Suppressor macrophage treated with lipopolysaccharide for 1 hour (primary cell): ENCODE measurements at places on chromosomes 7 and 10.
A peak's percentile ranks its signal among the peaks of the same experiment; 100 is the strongest.

DNA sequence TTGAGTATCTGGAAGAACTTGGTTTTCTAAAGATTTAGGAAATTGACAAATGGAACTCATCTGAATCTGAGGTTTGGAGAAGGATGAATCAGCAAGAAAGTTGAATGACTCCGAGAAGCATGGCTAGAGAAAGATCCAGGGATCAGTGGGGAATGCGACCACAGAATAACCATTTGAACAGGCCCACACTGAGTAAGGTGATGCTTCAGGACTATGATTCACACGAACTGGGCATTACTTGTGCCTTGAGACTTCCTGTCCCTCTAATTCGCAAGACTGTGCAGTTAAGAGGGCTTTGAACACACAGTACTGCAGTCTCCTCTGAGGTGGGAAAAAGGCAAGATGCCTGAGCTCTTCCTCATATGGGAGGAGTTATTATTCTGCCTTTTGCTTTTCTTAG lies 395.5 kb upstream of the POM121L12 start:
- DNase-seq: no peak

DNA sequence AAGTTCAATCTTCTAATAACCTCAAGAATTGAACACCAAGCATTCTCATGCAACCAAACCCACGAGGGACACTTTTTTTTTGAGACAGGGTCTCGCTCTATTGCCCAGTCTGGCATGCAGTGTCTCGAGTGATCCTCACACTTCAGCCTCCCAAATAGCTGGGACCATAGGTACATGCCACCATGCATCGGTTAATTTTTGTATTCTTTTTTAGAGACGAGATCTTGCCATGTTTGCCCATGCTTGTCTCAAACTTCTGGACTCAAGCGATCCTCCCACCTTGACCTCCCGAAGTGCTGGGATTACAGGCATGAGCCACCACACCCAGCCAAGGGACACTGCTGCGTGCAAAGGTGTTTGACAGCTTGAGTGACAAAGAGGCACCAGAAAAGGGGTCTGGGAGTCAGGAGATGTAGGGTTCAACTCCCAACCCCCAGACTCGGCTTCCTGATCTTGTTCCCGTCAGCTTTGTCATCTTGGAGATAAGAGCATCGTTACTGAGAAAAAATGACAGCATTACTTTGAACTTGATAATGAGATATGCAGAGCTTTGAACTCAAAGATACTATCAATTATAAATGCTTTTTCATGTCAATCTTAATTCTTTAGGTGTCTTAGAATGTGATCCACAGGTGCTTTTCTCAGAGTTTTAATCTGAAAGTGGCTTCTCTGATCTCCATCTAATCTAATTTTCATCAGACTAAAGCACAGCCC lies 1.6 kb upstream of the CYTH3 start:
- DNase-seq: no peak

GRCh38 chr7:64945503-64946175 lies 42.6 kb downstream of the ZNF273 start:
- no peak for DNase-seq

DNA sequence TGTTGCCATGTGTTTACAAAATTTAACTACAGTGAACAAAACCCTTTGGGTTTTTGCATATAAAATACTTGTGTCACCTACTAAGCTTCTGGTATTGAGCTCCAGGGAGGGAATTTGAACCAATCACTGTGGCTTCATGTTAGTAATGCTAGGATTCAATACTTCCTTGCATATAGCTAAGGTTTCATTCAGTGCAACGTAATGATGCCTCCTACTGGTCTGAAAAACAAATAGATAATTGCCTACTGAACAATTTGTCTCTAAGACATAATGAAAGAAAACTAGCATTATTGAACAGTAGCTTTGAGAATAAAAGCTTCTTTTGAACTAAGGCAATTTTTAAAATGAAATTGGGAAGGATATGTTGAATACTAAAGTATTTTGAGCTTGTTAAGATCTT lies 244.4 kb downstream of the ZWINT start:
- DNase-seq: no peak

DNA sequence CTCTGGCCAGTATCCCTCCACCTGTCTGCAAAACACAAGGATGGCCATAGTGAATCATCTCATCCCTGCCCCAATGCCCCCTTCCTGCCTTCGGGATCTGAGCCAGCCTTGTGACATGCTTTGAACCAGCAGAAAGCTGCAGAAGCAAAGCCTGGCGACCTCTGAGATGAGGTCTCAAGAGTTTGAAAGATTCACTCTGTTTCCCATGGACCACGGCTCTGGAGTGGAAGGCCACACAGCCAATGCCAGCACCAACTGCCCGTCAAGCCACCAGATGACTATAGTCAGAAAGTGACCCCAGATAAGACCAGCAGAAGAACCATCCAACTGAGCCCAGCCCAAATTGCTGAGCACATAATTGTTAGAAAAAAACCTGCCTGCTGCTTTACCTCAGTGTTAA lies 193.9 kb upstream of the PPP2R2D start:
- DNase-seq: no peak

- peak; percentile 78 for DNase-seq
These were observed at the start of gene GIGYF1 for GRCh38 chr7:100694098-100694745. GIGYF1 (minus strand) TSS chr7:100694250; CDS start chr7:100688238, 6,012 bp downstream.

GRCh38 chr7:151793531-151793951 lies 83.4 kb downstream of the PRKAG2 start:
- peak; percentile 96 for DNase-seq

- DNase-seq: no peak
These were observed 3.7 kb upstream of the GDF10 start for GRCh38 chr10:47296156-47296894.

DNA sequence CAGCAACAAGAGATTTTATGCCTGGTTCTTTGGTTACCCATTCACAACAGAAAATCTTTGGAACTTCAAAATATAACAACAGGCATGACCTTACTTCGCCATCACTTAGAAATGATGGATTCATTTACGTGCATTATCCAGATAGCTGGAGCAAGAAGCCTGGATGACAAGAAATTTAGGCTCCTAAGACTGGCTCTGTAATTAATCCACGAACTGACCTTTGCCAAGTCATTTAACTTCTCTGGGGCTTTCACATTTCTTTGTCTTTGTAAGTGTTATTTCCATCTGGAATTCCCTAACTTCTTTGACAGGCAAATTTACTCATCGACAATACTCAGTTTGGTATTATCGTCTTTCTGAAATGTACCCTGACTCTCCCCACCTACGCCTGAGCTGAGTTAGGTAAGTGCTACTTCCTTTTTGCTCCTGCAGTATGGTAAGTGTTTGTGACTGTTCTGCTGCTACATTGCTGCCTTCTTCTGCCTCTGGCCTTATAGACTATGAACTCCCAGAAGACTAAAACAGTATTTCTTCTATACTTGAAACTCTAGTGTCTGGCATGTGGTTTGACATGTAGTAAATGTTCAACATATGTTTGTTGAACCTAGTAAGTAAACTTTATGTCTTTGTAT lies 5.5 kb upstream of the MDFIC start:
- peak; percentile 82 for DNase-seq

- no peak for DNase-seq
These were observed 21.4 kb upstream of the SMC3 start for GRCh38 chr10:110546077-110546476.

- DNase-seq: peak; percentile 60
These were observed 3.0 kb downstream of the SMARCD3 start for GRCh38 chr7:151245360-151246101.

GRCh38 chr7:1693991-1694524 lies 24.0 kb downstream of the ELFN1 start:
- no peak for DNase-seq

DNA sequence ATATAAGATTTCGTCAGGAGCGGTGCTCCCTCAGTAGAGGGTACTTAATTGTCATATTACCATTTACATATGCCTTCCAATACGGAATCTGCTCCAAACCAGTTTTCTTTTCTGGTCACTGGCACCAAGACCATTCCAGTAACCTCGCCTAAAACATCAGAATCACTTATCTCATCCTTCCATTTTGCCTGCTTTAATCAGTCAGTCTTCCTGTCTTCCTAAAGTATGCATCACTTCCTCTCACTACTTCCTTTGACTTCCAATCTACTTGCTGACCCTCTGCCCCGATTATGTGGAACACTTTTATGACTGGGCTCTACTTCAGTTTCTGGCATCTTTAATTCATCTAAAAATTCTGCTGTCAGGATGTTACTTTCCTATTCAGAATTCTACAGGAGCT lies 33.5 kb downstream of the CUL2 start:
- no peak for DNase-seq

DNA sequence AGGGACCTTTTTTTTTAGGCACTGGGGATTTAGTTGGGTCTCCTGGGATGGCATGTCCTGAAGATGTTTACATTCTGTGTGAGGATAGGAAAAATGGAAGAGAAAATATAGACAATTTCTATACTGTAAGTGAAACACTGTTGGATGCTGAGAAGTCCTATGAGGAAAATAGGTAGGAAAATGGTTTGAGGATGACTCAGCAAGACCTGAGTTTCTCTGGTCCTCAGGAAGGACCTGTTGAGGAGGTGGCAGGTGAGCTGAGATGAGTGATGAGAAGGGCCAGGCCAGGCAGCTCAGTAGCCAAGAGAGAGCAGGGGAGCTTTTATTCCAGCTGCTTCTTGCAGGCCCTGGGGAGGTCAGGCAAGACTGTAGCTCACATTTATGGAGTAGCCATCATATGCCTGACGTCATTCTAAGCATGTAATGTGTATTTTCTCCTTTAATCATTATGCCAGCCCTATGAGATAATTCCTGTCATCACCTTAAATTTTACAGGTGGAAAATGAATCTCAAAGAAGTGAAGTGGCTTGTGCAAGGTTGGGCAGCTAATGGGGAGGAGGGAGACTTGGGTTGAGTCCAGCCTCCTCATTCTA lies 19.1 kb upstream of the LRRC18 start:
- DNase-seq: no peak

- no peak for DNase-seq
These were observed 6.0 kb downstream of the CPXM2 start for GRCh38 chr10:123885406-123886170.

- DNase-seq: no peak
These were observed 464.4 kb downstream of the PTPRN2 start for GRCh38 chr7:158123214-158123613.

DNA sequence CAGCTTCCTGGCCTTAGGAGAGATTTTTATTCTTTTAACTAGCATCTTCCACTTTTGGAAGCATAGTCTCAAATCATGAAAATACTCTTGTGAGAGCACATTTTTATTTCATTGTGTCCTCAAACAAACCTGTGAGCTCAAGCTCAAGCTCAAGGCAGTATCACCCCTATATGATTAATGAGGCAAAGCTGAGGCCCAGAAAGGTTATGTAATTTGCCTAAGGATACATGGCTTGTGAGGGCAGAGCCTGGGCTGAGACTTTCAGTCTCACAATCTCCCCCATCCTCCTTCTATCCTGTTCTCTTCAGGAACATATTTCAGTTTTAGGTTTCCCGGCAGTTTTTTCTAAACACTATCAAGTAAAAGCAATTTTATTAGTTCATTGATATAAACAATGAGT lies 359.5 kb downstream of the PTEN start:
- no peak for DNase-seq

DNA sequence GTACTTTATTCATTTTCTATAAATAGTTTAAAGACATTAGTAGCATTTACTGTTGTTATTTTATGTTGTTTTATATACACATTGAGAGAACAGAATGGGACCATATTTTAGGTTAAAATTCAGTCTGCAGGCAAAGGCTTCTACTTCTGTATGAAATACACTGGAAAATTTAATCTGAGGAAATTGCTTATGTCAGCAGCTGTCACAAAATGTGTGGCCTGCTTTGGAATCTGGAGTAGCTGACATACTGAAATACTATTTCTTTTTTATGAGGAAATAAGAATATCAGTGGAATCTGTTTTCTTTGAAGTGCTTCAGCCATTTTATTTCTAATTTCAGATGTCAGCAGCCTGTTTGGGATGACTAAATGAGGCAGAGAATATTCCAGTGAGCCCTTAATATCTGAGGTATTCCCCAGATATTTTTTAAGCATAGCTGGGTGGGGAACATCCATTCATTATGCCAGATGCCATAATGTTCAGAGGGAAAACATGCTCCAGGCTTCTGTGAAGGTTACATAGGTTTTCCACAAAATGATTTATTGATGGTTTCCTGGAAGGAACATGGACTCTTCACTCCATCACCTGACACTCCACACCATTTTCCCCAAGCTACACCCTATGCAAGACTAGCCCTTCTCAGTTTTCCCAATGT lies 267.1 kb downstream of the ARL4A start:
- no peak for DNase-seq

GRCh38 chr10:2908851-2909630 lies 158.3 kb upstream of the PFKP start:
- no peak for DNase-seq

DNA sequence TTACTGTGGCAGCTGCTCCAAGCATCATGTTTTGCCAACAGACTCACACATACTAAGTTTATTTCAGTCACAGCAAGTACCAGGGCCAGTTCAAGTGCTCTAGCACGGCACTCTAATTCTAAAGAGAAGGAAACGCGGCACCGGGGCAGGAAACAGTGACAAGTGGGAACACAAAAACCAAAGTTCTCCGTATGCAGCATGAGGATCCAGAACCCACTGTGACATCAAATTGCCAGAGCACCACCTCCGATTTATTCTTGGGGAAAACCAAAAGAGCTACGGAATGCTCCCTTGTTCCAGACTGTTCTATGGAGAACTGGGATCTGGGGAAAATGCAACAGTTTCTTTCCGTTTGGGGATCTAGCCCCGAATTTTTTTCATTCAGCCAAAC lies 448 bp upstream of the PTER start:
- DNase-seq: no peak

DNA sequence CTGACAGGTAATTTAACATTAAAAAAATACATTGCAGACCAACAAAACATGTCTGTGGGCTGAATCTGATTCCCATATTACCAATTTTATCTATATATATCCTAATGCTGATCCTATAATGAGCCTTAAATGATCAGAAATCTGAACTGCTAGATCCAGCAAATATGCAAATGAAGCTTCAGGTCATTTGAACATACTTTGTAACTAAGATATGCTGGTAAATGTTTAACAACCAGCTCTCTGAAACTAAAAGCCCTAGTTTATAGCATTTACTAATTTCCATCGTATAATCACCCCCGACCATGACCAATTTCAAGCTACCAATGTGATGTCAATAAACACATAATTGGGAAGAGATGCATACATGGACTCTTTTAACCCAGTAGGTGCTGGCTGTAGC lies 42.1 kb downstream of the PANK1 start:
- DNase-seq: no peak
